NCI-H2081 (cell line): ENCODE measurements at places on chromosomes 7 and 10.

DNA sequence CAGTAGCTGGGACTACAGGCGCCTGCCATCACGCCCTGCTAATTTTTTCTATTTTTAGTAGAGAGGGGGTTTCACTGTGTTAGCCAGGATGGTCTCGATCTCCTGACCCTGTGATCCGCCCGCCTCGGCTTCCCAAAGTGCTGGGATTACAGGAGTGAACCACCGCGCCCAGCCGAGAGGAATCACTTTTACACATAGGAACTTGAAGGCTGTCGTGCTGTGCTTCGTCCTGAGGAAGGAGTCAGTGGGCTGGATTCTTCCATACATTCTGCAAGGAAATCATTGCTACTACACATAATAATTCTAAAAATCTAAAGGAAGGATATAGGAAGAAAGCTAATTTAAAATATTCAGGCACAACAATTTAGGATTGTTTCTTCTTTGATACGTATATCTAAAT lies 48.8 kb upstream of the ZPBP start:
- DNase-seq, result no peak

GRCh38 chr7:42106562-42106961 lies 130.4 kb downstream of the GLI3 start:
- DNase-seq, result no peak

DNA sequence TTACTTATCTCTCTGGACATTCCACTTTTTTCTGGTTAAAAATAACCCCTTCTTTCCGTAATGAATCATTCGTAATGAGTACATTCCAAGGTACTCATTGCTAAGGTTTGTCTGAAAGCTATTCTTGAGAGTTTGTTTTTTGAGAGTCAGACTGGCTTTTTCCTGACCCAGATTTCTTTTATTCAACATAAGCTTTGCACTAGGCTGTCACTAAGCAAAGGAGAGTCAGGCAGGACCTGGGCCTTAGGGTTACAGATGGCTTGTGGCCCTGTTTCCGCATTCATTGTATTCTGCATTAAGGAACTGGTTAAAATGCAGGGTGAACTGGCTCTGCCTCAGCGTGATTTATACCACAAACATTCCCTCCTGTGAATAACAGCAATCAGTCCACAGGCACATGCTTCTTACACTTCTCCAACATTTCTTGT lies 84.1 kb downstream of the POM121L12 start:
- no peak for DNase-seq

- no peak for DNase-seq
Observed at GRCh38 chr10:7950981-7951847, 103.3 kb upstream of the GATA3 start.

- no peak for DNase-seq
Observed at GRCh38 chr10:15172306-15172840, 3.9 kb upstream of the NMT2 start.

DNA sequence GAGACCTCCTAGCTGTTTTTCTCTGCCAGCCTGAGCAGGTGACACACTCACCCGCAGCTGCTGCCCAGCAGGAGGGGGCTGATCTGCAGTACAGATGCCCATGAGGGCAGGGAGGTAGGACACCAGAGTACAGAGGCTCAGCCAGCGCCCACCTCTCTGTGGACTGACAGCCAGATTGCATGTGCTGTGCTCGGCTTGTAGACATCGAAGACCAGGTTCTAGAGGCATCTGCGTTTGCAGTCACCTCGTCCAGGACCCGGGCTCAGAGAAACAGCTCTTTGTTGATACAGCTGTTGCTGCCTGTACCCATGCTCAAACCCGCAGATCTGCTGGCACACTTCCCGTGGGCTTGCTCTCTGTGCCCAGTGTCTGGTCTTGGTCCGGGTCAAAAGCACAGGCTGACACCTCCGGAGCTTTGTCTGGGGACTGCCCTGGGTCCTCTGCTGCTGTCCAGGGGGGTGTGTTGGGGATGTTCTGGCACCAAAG lies 224.7 kb downstream of the GLRX3 start:
- DNase-seq, result no peak

DNA sequence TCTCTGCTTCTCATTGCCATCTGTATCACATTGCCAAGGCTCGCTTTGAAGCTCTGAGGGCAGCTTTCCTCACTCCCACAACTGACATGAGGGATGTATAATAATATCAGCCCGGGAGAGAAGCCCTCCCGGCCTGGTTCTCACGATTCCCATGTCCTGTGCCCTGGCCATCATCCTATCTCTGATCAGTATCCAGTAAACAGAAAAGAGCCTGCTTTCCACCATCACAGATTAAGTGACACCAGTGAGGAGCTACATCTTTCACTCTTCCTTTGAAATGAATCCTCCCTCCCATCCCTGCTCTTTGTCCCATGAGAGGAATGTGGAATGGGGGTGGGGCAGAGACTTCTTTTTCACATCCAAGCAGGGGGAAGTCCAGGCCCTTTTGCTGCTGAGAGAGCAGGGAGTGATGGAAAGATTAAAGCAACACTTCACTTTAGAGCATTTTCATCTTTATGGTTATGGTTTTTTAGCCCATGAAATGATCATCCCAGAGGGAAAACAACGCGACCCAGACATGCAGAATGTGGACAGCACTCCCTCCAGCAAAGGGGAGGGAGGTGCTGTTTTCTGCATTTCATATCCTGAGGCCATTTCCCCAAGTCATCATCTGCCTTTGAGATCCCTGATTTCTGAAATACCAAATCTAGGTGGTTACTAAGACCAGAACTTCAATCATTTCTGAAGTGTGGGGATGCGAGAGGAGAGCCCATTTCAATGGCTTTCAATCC lies 84.6 kb upstream of the LYZL1 start:
- DNase-seq, result no peak

DNA sequence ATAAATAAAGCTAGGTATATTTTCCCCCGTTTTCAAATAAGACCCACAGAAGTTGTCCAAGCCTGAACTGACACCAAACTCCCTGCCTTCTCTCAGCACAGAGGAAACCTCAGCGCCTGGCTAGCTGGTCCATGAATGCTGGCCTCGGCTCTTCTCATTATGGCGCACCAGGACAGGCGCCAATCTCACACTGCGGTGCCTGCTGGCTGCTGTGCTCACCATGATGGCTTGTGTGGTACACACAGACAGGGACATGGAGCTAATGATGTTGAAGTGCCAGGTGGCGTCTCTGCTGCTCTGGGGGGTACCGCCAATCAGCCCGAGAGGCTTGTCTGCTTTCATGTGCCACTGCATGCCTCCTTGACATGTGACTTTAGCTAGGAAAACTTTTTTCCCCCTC lies 43.2 kb upstream of the USP6NL start:
- no peak for DNase-seq

GRCh38 chr7:55504967-55505658 lies 67.2 kb downstream of the VOPP1 start:
- no peak for DNase-seq

GRCh38 chr10:1536341-1536740 lies 201.0 kb downstream of the ADARB2 start:
- DNase-seq, result no peak

GRCh38 chr7:48112401-48113165 lies 23.5 kb downstream of the UPP1 start:
- no peak for DNase-seq

DNA sequence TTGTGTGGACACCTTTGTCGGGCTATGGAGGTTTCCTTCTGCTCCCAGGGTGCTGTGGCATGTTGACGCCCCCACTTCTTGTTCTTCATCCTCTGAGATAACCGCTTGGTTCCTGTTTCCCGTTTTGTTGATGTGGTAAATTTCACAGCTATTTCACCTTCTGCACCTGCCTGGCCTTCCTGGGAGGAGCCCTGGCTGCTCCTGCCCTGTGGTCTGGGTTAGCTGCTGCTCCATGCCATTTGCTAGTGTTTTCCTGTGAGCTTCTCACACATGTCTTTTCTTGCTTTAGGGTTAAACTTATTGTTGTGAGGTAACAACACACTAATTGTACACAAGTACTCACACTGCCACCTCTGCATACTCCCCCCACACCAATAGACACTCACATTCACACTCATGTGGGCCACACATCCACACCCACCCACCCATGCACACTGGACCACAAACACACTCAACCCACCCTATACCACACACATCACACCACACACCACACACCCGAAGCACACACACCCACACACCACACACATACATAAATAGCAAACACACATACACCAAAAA lies 46.5 kb upstream of the MSMB start:
- no peak for DNase-seq

- DNase-seq, result no peak
Observed at GRCh38 chr10:79023240-79024162, 45.3 kb upstream of the ZMIZ1 start.

DNA sequence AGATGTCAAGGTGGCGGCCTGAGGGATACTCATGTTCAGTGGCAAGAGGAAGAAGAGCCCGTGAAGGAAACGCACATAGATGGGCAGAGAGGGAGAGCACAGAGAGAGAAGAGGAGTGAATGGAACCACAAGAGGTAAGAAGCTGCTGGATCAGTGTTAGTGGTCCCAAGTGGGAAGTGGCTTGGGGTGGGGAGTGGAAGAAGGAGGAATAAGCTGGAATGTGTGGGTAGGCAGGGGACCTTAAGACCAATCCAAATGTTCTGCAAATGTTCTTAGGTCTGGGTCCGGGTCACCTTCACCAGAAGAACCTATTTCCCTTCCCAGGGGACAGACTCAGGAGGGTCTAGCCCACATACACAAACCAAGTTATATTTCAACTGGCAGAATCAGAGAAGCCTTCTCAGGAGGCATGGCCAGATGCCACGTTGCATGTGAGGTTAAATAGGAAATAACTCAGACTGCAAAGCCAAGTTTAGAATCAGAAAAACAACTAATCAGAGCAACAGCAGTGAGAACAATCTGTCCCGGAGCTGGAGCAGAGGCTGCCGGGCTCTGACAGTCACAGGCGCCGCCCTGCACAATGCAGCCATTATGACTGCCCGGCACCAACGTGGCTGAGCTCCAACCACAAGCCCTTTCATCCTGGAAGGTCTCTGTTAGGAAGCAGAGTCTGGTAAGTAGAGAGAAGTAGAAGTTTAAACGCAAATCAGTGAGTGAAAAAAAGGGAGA lies 78.6 kb upstream of the ARMC3 start:
- DNase-seq, result no peak

GRCh38 chr7:73668103-73668885 lies 663 bp downstream of the VPS37D start:
- DNase-seq, result no peak

DNA sequence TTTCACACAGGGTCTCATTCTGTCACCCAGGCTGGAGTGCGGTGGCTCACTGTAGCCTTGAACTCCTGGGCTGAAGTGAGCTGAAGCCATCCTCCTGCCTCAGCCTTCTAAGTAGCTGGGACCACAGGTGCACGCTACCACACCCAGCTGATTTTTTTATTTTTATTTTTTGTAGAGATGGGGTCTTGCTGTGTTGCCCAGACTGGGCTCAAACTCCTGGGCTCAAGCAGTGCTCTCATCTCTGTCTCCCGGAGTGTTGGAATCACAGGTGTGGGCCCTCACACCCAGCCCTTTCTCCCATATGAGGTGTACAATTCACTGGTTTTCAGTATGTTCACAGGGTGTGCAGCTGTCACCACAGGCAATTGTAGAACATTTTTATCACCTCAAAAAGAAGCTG lies 5.2 kb downstream of the INPP5A start:
- no peak for DNase-seq

- DNase-seq, result no peak
Observed at GRCh38 chr7:130849604-130850003, 115.6 kb upstream of the KLF14 start.

- DNase-seq, result no peak
Observed at GRCh38 chr7:150745086-150745485, 7.9 kb downstream of the GIMAP5 start.

DNA sequence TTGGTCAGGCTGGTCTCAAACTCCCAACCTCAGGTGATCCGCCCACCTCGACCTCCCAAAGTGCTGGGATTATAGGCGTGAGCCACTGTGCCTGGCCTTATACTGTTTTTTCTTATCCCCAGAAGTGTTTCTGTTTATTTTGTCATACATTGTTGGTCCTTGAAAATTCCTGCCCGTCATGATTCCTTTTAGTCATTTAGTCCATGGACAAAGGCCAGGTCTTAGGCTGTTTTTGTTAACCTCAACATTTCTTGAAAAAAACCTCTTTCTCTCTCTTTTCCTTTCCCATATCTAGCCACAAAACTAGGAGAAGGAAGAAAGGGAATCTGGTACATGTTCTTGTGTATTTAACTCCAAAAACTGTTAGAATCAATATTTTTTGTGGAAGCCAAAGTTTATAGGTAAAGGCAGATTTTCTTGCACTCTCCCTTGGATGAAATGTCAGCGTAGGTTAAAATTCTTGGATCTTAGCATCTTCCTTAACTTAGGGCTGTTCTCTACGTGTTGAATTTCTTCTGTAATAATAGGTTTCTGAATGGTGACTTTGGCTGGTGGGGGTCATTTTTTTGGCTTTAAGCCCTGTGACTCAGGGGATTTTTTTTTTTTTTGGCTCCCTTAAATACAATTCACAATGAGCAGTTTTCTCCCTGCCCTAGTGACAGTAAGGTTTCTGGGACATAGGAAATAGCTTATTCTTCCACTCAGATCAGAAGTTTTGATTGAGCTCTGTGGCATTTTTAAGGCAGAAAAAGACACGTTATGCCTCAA lies 500.8 kb downstream of the AUTS2 start:
- no peak for DNase-seq

DNA sequence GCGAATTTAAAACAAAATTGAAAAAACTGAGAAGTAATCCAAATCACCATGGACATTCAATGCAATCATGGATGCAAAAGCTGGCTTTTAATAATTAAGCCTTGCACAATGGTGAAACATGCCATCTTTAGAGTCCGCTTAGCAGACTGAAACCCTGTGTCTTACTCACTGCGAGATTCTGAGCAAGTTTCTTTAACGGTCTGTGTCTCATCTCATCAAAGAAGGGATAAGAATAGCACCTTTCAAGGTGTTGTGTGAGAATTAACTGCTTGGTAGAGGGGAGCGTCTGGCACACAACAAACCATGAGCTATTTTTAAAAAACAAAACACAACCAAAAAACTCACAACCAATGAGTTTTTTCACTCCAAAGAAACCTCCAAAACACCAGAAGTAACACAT lies 21.4 kb downstream of the ACBD7 start:
- no peak for DNase-seq

- peak; percentile 32 for DNase-seq
Observed at GRCh38 chr10:116742367-116743265, at the start of gene HSPA12A. Gene HSPA12A (minus strand): TSS chr10:116742566. CDS start chr10:116742469, 97 bp downstream.

DNA sequence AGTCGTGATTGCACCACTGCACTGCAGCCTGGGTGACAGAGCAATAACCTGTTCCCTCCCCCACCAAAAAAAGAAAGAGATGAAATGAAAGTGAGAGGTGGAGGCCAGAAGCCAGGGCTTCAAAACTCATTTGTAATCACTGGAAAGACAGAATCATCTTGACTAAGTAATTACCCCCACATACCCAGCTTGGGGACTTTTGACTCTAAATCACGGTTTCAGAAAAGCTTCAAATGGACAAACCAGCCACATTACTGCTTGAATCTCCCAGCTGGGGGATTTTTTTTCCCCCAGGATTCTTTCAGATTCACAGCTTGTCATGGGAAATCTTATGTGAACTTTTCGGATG lies 361.0 kb downstream of the FRMD4A start:
- DNase-seq, result no peak

DNA sequence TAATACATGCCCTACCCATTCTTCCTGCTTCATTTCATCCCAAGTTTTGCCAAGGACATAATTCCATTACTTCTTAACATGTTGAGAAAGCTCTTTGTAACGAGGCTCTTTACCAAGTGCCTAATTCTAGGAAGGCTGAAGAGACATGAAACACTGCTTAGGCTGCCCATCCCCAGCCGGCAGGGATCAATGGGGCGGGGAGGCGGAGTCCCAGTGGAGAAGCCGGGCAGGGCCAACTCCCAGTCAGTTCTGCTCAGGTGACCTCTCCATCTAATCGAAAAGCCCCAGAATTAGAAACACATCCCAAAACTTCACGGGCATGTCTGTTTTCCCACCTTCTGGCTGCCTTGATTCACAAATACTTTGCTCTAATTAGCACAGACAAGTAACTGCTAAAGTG lies 89.5 kb upstream of the LYZL1 start:
- no peak for DNase-seq
